ENCODE measurements at places on chromosomes 13 and 19. TPM values are rescaled to one million over a fixed set of nuclear protein-coding genes. Genes with fewer than 3 reads are reported as not detected.

Gene IGFL3
- not detected for total RNA-seq

Gene LILRA1
- total RNA-seq, result not detected

Gene MBD3L3
- total RNA-seq, result not detected

Gene ZNF560
- total RNA-seq, result not detected

Gene POLR1G
- total RNA-seq, result 45.2 TPM

Gene PABPC3
- 0.38 TPM for total RNA-seq

- DNase-seq, result no peak
These were observed 18.4 kb downstream of the ZNF175 start for GRCh38 chr19:51589511-51589910.

DNA sequence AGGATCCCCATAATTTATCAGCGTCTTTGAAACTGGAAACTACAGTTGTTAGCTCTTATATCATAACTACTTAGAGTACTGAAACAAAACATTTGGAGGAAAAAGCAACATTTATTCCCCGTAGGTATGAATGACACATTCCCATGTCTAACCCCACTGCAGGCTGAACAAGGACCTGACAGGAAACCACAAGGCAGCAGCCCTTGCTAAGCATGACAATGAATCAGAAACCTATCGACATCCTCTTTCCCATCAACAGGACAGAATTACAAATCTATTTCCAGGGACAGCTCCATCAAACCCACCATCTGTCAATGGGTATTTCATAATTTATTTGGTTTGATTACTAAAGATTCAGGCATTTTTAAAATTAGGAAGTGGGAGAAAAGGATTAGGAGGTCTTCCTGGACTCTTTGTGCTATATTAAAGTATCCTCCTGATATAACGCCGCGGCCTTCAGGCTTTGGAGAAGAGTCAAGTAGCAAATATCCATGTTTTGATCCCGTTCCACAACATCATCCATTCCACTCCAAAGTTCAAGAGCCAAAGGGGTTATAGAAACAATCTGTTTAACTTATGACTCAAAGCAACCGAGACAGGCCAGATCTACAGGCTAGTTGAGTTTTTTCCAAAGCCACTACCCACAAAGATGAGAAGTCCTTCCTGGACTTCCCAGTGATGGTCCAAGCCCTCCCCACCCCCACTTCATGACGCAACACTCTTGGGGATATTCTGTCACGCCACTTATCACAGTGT is 51.1 kb downstream of the FAM216B start:
- no peak for DNase-seq

DNA sequence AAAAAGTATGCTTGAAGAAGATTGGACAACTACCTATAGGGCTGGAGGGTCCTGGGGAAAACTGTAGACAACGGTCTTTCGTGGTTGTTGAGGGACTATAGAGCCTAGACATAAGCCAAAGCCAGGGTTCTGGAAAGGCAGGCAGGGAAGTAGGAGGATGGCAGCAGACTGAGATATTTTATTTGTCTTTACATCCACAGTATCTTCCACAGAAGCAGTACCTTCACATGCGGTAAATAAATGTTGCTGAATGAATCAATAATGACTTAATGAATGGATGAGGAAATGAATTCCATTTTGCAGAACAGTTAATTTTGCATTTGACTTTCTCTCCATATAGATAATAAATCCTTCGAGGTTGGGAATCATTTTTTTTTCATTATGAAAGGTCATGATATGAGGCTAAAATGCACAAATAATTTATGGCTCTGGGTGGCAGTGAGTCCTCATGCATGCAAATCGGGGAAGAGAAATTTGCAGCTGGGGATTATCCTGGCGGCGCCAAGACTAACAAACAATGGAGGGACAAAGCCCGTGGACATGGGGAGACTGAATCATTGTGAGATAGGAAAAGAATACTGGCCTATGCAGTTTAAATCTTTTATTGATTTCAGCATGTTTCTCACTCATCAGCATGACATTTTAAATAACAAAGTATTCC is 102.0 kb downstream of the ERCC5 start:
- DNase-seq, result no peak

DNA sequence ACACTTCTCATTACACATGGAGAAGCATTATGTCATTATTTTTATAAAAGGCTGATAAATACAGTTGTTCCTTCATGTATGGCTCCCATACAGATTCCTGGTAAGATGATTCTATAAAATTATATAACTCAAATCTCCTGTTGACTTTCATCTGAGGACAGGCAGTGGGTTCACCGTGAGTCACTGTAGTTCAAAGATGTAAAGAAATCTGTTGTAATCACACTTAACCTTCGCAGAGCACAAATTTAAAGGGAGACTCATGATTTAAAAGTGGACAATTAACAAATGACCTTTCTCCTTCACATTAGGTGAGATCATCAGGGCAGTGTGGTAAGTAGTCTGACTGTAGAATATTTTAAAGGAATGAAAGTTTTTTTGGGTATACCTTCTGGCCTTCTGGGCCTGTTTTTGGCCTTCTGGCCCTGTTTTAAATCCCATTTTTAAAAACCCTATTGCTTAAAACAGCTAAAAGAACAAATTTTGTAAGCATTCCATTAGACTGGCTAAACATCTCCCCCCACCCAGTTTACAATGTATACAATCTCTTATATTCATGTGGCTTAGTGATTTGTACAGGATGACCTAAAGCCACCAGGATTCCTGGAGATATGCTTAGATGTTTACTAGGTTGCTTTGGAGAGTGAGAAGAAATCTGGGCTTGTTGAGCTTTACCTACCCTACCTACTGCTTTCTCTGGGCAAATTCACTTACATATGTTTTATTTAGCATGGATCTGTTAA is 171.2 kb downstream of the ITGBL1 start:
- DNase-seq, result no peak

- no peak for DNase-seq
These were observed 776.6 kb downstream of the UQCRFS1 start for GRCh38 chr19:28436320-28436719.

GRCh38 chr13:114069376-114070097 is 62.9 kb downstream of the RASA3 start:
- DNase-seq, result peak; percentile 3

- DNase-seq, result no peak
These were observed 1.8 kb downstream of the PGPEP1 start for GRCh38 chr19:18342090-18342632.

- no peak for DNase-seq
These were observed 203.0 kb downstream of the ITGBL1 start for GRCh38 chr13:101655435-101655834.

- DNase-seq, result no peak
These were observed 104.5 kb upstream of the SLC15A1 start for GRCh38 chr13:98856983-98857382.

DNA sequence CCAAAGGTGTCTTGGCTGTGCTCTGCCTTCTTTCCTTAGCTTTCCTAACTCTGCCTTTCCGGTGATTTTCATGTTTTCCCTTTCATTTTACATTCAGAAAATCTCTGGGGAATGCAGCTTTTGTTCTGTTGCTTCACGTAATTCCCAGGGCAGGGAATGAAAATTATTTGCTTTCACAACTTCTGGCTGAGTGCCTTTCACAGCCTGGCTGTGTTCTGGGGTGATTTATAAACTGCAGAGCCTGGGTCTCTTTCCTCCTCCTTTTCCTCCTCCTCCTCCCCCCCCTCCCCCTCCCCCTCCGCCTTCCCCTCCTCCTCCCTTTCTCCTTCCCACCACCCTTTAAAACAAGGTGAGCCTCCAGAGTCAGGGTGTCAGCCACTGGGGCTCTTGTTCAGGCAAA is 84.3 kb downstream of the RNASEH2B start:
- DNase-seq, result no peak

DNA sequence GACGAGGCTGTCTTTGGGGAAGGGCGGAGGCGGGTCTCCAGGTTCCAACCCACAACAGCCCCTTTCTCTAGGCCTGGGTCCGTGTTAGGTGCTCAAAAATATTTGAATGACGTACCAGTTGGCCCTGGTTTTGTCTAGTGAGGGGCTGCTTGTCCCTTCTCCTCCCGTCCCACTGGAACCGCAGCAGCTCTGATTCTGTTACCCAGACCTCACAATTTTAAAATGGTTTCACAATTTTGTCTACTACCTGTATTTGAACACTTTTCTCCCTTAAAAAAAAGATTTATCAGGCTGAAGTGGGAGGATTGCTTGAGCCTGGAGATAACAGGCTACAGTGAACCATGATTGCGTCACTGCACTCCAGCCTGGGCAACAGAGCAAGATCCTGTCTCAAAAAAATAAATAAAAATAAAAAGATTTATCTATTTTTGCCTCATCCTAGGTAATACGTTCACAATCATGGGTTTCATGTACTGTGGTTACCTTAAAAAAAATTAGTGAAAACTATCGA is 1.3 kb upstream of the IRF2BP1 start:
- no peak for DNase-seq

DNA sequence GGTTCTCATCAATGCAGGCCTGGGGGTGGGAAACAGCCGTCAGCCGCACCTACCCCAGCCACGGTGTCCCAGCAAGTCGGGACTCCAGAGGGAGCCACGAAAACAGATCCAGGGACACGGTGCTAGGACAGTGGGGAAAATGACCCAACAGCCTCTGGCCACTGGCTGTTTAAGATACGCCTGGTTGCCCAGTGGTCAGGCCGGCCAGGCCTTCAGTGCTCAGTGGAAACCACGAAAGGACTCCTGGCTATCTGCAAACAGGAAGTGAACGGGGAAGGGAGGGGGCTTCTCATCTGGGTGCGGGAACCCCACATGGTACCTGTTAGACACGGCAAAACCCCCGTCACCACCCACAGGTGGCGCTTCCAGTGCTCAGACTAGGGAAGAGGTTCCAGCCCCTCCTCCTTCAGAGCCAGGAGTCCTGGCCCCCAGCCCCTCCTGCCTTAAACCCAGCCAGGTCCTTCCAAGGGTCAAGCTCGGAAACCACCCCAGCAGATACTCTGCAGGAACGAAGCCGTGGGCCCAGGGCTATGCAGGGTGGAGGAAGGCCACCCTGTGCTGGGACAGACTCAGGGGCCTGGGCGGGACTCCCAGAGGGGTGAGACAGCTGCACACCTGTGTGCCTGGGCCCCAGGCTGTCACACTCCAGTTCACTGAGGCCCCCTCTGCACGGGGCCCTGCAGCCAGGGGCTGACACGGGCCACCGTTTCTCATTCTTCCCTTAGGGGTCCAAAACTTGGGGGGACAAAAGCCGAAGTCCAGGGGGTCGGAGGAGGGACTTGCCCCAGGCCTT is 4.5 kb downstream of the PPP1R12C start:
- no peak for DNase-seq

GRCh38 chr13:99661791-99662190 is 160.5 kb downstream of the TM9SF2 start:
- DNase-seq, result no peak

DNA sequence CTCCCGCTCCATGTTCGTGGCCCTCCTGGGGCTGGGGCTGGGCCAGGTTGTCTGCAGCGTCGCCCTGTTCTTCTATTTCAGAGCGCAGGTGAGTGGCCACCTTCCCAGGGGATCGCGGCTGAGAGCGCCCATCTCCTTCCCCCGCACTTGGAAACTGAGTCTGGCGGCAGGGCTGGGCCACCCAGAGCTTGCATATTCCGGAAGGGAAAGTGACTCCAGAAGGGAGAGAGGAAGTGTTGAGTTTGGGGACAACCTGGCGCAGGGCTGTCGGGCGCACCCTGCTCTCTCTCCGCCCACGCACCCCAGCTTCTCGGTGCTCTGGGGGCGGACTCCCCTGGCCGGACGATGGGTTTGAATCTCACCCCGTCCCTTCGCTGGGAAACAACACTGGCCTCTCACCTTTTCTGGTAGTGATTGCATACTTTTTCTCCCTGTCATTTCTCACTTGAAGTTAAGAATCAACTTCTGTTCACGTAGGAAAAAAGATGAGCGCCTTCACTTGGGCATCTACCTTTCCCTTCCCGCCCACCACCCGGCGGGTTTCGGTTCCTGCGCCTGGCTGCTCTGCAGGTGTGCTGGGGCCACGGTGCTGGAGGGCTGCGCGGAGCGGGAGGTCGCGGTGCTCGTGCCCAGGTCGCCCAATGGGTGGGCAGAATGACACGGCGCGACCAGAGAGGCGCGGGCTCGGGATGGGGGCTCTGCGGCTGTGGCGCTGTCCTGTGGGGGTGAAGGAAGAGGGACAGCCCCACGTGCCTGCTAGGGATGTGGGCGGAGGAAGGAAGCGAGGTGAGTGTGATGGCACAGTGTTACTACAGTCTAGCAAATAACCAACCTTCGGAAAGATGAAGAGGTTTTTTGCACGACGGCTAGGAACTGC is 721 bp downstream of the TNFSF11 start:
- peak; percentile 66 for DNase-seq

- DNase-seq, result no peak
These were observed 4.2 kb downstream of the KLK12 start for GRCh38 chr19:51030631-51031030.

- no peak for DNase-seq
These were observed 368.7 kb downstream of the LIG4 start for GRCh38 chr13:107846642-107847041.

DNA sequence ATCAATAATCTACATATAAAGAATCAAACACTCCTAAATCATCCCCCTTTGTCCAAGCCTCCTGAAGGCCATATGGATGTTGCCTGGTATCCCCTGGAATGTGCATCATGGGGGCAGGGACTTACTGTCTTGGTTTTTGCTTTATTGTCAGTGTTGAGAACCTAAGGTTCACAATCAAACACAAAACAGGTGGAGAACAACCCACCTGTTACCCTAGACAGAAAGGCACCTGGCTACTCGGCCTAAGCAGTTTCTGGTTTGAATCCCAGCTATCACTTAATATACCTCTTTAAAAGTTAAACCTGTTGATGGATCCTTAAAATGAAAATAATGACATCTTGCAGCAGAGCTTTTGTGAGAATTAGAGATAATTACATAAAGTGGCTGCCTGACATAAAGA is 68.9 kb downstream of the DCLK1 start:
- DNase-seq, result no peak

DNA sequence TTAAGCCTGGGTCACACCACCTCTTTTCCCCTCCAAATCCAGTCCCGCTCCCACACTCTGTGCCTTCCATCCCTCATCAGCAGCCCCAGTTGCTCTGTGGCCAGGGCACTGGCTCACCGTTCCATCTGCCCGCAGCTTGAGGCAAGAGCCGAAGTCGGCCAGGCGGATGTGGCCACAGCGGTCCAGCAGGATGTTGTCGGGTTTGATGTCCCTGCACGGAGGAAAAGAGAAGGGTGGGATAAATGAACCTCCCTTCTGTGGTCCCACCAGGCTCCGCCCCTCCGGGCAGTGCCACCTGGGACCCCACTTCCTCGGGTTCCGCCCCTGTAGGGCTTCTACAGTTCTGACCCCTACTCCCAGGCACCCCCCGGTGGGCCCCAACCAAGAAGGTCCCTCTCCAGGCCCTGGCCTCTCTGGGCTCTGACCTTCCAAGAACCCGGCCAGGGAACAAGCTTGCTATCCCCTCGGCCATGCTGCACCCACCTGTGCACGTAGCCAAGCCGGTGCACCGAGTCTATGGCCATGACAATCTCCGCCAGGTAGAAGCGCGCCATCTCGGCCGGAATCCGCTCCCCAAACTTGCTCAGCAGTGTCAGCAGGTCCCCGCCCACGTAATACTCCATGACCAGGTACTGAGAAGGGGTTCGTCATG is 4.2 kb downstream of the DMPK start:
- DNase-seq, result no peak

DNA sequence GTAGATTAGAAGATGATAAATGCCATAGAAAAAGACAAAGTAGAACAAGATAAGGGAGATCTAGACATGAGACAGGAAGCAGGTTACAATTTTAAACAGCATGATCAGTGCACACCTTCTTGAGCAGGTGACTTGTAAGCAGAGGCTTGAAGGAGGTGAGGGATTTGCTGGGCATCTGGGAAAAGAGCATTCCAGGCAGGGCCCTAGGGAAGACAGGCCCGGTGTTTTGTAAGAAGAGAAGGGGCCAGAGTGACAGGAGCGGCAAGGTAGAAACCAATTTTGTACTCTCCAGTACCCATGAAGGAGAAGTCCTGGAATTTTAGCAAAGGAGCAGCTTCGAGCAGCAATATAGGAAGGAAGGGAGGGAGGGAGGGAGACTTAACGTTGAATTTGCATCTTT is 296.5 kb downstream of the MZT1 start:
- no peak for DNase-seq

Data from activated T-cell treated with anti-CD3 and anti-CD28 coated beads, Interleukin-2, amount 50 U/mL, for 4 hours (primary cell).